ENCODE measurements at places on chromosomes 2 and 18. TPM values are rescaled to one million over a fixed set of nuclear protein-coding genes. Genes with fewer than 3 reads are reported as not detected.
A peak's percentile ranks its signal among the peaks of the same experiment; 100 is the strongest.

- DNase-seq: no peak
Measured at GRCh38 chr2:176088937-176089842, 3.3 kb upstream of the HOXD13 start.

DNA sequence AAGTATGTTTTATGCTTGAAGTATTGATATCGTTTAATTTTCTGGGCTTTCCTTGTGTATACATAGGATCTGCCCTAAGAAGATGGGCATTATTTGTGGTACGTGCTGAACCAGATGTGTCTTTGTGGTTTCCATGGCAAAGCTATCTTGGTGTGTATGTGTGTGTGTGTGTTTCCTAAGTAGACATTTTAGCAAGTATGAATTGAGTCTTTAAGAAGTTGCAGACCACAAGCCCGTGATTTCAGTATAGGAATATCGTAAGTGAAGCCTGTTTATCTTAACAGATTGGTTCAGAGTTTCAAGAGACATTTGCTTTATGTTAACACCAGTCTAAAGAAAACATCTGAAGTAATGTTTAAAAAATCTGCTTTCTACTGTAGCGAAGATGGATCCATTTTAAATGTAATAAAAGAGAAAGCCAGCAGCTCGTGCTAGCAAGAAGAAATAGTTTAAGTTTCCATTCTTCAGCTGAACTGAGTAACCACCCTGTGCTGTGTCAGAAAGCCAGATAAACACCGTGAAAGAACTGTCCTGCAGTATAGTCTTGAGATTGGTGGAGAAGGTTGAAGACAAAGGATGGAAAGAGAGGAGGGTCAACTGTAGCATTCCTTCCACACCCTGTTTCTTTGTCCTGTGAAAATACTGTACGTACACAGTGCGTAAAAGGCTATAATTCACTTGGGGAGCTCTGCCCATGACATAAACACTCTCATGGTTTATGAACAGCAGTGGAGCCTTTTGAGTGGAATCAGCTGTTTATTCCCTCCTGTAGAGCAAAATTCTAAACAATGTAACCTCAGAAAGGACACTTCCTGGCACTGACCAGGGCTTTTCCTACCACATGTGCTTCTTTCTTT, 91.9 kb upstream of the FOSL2 start:
- peak; percentile 98 for DNase-seq

DNA sequence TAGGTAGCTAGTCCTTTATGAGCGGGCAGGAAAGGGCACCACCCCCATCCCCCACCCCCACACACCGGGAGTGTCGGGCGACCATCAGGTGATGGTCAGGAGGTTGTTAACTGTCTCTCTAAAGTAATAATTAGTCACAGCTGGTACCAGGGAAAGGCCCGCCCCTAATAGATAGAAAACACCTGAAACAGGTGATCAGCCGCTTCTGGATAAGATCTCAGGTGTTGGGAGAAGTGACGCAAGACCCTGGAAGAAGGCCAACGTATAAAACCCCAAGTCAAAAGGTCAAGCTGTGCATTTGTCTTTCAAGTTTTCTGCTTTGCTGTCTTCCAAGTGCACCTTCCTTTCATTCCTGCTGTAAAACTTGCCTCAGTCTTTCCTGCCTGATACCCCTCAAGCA, 59.6 kb upstream of the LINC00305 start:
- no peak for DNase-seq

DNA sequence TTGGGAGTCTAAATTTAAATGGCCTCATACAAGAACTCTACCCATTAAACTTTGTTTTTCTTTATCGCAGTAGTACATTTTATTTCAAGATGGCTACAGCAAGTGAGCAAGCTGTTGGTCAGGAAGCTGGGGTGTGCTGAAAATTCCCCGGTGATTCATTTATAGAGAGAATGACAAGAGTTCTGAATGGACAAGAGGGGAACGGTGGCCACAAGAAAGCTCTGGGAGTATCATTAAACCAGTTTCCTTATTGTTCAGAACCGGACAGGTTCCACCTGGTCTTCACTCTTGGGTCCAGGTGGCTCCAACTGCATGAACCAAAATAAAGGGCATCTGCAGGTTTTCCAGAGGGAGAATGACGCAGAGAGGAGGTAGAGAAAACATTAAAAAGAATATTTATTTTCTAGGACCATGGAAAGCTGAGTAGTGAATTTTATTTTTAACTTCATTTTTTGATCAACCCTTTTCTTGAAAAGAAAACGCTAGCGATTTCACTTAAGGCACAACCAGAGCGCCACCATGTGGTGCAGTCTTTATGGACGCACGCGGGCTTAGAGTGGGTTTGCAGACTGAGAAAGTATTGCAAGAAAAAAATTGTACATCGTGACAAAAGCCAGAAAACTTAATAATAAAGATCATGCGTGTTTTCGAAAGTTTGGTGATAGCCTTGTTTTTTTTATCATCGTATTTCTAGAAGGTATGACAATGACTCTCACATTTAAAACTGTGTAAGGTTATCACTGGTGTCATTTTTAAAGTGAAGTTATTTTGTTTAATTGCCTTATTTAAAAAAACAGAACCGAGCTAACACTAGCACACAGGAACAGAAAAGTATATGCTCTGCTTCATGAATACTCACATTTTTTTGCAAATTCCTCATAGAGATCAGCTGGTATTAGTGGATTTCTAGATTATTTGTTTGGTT, 97.9 kb upstream of the NOL4 start:
- DNase-seq: peak; percentile 57

GRCh38 chr2:71190656-71191569, 36.0 kb downstream of the PAIP2B start:
- peak; percentile 9 for DNase-seq

DNA sequence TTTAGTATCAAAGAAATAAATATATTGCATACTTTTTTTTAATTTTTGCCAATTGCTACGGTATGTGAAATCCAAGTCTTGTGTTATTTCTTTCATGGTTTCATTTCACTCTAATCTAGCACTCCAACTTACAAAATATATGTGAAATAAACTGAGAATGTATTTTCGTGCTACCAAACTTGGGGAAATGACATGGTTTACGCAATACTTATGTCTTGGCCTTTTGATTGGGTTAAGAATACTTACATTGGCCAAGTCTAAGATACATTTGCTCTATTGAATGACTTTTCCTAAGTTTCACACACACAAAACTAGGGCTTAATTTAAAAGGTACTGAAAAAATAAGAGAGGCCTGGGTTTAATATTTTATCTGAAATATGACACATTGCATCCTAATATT, 80.5 kb downstream of the VRK2 start:
- no peak for DNase-seq

GRCh38 chr2:191228861-191229260, 16.3 kb upstream of the MYO1B start:
- DNase-seq: no peak

- DNase-seq: no peak
Measured at GRCh38 chr18:63138436-63139340, 180.9 kb downstream of the BCL2 start.

DNA sequence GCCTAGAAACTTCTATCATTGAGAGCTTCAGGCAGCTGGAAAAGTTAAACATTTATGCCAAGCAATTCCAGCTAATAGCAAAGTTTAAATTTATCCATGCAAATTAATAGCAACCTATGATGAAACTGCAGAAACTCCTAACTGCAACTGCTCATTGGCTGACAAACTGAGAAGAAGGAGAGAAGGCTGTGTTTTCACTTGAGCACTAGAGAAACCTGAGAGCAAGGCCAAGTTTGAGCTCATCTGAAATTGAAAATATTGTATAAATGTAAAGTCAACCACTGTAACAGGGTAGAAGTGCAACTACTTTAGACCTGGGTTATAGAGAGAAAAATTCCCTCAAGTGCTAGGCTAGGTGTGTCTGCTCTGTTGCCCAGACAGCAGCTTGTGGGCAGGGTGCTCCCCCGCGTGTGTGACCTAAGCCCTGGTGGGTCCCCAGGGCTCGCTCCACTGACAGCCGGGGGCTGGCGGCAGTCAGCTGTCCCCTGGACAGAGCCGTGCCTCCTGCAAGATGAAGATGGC, 50.2 kb downstream of the CABYR start:
- DNase-seq: peak; percentile 70

DNA sequence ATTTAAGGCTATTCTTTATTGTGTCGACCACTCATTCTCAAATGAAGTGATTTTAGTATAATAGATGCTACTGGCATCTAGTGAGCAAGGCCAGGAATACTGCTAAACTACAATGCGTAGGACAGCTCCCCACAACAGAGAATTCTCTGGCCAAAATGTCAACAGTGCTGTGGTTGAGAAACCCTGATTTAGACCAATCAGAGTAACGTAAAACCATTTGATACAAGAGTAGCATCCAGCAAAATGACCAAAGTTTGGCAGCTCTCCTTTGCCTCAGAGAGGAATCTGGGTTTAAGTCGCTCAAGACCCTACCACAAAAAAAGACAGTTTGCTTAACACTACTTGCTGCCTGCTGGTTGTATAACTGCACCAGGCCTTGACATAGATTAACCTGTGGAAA, 37.0 kb upstream of the TTN start:
- no peak for DNase-seq

GRCh38 chr2:49367003-49367402, 212.7 kb upstream of the FSHR start:
- DNase-seq: no peak

- DNase-seq: no peak
Measured at GRCh38 chr18:70169747-70170146, 35.7 kb downstream of the RTTN start.

GRCh38 chr2:145741181-145741580, 1221.3 kb upstream of the ZEB2 start:
- no peak for DNase-seq

GRCh38 chr2:55063713-55064323, 13.6 kb upstream of the RTN4 start:
- DNase-seq: no peak

DNA sequence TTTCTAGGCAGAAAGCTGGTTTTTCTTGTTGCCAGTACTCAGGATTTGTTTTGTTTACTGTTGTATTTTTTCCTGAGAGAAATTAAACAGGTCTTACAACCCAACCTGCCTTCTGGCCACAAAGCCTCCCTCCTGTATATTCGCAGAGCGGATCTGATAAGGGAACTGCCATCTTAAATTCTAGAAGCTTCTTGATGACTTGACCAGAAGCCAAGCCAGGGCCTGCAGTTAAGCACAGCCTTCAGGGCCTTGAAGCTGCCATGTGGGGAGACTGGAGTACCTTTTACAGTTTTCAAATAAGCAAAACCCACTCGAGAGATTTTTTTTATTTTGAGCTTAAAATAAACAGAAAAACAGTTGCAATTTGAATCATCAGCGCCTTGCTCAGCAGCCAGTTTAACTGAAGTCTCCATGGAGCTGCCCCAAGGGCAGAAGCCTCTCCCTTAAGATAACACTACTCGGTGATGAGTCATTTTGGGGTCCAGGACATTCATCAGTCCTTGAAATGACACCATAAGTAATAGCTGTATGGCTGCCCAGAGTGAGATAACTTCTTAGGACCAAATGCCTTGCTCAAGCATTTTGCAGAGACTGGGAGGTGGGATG, 51.5 kb upstream of the PHLPP1 start:
- DNase-seq: peak; percentile 10

DNA sequence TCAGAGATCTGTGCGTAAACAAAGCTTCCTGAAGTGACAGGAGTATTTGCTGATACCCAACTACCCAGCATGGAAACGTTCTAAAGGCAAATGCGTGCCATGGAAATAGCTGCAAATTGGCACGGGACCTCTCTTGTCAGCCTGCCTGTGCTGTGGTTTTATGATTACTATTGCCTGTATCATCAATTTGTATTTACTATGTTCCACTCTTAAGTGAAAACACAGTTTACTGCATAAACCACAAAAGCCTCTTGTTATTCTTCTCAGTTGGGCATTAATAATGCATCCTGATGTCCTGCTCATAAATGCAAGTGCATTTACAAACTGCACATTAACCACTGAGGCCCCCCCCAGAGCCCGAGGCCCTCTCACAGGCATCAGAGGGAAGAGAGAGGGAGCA, 196.6 kb upstream of the SLC35G4 start:
- DNase-seq: no peak

GRCh38 chr2:204255526-204255925, 289.7 kb upstream of the PARD3B start:
- no peak for DNase-seq

GRCh38 chr2:186909095-186909494, 60.1 kb upstream of the ZSWIM2 start:
- DNase-seq: no peak

- peak; percentile 12 for DNase-seq
Measured at GRCh38 chr2:111219285-111219684, 98.6 kb downstream of the BCL2L11 start.

DNA sequence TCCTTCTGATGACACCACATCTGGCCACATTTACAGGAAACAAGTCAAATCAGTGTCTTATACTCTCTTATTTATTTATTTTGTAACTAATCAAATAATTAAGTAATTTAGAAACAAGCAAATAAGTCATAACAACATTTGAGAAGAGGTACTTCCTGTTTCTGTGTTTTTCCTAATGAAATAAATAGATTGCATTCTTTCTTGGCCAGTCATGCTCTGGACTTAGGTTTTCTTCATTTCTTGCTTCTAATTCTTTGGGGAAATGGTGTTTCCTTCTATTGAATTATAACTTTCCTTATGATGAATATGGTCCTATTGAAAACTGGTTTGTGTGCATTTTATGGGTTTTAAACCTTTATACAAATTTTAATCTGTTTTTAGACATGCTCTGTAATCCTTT, 546.4 kb downstream of the LRRTM4 start:
- no peak for DNase-seq

DNA sequence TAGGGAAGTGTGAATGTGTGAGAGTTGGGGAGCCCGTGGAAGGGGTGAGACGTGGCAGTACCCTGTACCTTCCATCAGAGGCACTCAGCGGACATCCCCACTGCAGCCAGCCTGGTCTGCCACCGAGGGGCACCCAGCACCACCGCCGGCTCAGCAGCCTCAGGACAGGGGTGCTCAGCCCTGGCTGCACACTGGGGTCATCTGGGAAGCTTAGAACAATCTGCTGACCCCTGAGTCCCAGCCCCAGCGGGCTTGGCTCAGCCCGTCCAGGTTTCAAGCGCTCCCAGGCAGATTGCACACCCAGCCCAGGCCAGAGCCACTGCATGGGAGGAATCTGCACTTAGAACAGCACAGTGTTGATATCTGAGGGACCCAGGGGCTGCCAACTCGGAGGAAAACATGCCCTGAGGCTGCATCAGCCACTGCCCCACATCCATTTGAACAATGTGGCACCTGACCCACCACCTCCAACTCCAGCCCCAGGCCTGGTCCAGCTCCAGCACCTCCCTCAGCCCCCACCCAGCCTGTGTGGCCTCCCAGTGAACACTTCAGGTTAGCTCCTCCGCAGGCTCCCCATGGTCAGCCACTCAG, 147.1 kb upstream of the OTOS start:
- no peak for DNase-seq

HOXD12 gene
- not detected for total RNA-seq

TMEM150A gene
- 4.8 TPM for total RNA-seq

SRD5A2 gene
- not detected for total RNA-seq

NOSTRIN gene
- 0.18 TPM for total RNA-seq

LCT gene
- under 0.01 TPM for total RNA-seq

ATP6V1B1 gene
- total RNA-seq: not detected

LRRFIP1 gene
- 52.2 TPM for total RNA-seq

POTEF gene
- total RNA-seq: not detected

GCG gene
- not detected for total RNA-seq

TOGARAM2 gene
- 0.28 TPM for total RNA-seq
